ENCODE measurements at places on chromosomes 3 and 15. TPM values are rescaled to one million over a fixed set of nuclear protein-coding genes. Genes with fewer than 3 reads are reported as not detected.

Gene LRRC2
- 1.2 TPM for polyA plus RNA-seq

Gene SELENOS
- polyA plus RNA-seq = 72.5 TPM

Gene GLDN
- not detected for polyA plus RNA-seq

Gene CHRNB4
- polyA plus RNA-seq = not detected

Gene SH3GL3
- not detected for polyA plus RNA-seq

Gene STRC
- polyA plus RNA-seq = not detected

Gene SLC38A3
- not detected for polyA plus RNA-seq

Gene STRIT1
- polyA plus RNA-seq = not detected

Gene A4GNT
- not detected for polyA plus RNA-seq

Gene ZPLD1
- polyA plus RNA-seq = not detected

Gene DOCK3
- polyA plus RNA-seq = 0.07 TPM

Gene SPRED1
- not detected for polyA plus RNA-seq

Data from CD4-positive, CD25-positive, alpha-beta regulatory T cell (primary cell).